ENCODE measurements at places on chromosomes 13 and 19.

GRCh38 chr13:23822252-23822824 lies 66.9 kb downstream of the MIPEP start:
- no peak for DNase-seq

DNA sequence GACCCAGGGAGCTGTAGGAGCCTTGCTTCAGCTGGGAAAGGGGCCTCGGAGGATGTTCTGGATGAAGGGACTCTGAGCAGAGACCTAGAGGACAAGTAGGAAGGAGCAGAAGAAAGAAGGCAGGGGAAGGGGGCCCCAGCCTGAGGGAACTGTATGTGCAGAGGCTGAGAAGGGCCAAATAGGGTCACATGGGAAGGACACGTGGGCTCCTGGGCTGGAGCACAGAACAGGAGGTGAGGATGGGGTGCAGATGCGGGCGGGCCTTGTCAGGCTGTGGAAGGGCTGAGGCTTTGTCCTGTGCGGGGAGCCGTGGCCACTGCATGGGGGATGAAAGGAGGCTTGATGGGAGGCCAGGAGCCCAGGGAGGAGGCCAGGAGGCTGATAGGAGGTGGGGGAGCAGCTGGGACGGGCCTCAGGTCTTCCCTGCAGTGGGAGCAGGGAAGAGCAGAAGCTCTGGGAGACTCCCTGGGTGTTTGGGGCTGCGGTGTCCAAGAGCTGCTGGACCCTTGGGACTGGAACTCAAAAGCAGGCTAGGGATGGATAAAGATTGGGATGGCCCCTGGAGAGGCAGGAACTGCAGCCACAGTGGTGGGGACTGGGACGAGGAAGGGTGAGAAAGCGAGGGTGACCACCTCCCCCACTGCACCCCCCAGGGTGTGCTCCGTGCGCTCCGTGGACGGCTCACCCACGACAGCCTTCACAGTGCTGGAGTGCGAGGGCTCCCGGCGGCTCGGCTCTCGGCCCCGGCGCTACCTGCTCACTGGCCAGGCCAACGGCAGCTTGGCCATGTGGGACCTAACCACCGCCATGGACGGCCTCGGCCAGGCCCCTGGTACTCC lies 11.4 kb upstream of the LTBP4 start:
- DNase-seq: no peak

DNA sequence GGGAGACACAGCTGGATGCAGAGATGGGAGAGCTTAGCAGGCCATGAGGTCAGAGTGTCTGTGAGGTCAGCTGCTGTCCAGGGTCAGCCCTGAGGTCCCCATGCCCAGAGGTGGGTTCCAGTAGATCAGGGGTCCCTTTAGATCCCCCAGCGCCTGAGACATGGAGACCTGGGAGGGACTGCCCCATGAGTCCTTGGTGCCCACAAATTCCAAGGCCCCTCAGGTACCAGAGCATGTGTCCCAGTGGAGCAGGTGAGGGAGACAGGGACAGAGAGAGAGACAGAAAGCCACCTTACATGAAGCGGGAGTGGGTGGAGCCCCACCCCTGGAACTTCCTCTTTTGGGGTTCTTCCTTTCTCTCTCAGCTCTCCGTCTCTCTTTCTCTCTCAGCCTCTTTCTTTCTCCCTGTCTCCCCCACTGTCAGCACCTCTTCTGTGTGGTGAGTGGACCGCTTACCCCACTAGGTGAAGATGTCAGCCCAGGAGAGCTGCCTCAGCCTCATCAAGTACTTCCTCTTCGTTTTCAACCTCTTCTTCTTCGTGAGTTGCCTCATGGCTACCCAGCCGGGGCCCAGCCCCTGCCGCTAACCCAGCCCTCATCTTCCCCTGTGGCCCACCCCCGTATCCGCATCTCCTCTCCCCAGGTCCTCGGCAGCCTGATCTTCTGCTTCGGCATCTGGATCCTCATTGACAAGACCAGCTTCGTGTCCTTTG lies at the start of gene CD37:
Gene CD37 (plus strand): TSS at position 336 of the 713 bp plus-strand sequence. CDS start 135 bp downstream, at position 471.
- no peak for DNase-seq

- DNase-seq: no peak
Observed at GRCh38 chr19:6573350-6573749, 17.6 kb downstream of the CD70 start.

DNA sequence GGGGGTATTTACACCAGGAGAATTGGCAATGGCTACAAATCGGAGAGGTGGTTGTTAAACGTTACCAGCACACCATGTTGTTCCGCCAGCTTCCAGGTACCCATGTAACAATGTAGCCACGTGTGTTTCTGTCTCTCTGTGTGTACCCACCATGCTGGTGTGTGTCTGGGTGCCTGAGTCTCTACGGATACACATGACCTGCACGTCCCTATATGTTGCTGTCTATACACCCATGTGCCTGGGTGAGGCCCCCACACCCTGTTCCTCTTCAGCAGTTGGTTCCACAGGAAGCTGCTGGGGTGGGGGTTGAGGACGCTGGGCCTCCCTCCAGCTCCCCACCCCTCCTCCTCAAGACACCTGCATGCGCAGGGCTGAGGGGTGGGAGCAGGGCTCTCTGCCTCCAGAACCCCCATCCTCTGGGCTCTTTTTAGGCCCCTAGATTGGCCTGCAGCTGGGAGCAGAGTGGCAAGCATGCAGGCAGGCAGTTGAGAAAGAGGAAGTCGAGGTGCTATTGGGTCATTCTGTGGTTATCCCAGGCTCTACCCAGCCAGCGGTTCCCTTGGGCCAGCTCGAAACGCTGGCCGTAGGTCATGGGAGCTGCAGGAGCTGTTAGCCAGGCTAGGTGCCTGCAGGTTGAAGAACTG lies at the start of gene ARHGEF18:
Gene ARHGEF18 (plus strand): TSS at position 351 of the 644 bp plus-strand sequence. CDS start 13,954 bp downstream, outside the sequence.
- no peak for DNase-seq

DNA sequence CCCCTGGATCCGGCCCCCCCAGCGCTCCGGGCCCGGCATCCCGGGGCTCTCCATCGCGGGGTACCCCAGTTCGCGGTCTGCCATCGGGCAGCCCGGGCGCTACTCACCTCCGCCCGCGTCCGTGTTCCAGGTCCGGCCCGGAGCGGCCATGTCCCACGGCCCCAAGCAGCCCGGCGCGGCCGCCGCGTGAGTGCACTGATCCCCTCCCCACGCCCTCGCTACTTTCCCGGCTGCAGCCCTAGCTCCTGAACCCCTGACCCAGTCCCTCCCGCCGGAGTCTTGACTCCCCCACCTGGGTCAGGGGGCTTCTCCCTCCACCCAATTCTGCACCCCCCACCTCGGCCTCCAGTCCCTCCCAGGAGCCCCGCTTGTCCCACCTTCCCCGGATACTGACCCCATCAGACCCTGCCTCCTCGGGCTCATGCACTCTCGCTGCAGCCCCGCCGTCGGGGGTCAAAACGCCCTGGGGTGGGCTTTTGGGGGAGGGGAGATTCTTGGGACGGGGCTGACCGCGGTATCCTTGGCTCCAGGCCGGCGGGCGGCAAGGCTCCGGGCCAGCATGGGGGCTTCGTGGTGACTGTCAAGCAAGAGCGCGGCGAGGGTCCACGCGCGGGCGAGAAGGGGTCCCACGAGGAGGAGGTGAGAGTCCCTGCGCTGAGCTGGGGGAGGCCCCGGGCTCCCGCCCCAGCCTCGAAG lies 566 bp downstream of the HMG20B start:
- DNase-seq: no peak

DNA sequence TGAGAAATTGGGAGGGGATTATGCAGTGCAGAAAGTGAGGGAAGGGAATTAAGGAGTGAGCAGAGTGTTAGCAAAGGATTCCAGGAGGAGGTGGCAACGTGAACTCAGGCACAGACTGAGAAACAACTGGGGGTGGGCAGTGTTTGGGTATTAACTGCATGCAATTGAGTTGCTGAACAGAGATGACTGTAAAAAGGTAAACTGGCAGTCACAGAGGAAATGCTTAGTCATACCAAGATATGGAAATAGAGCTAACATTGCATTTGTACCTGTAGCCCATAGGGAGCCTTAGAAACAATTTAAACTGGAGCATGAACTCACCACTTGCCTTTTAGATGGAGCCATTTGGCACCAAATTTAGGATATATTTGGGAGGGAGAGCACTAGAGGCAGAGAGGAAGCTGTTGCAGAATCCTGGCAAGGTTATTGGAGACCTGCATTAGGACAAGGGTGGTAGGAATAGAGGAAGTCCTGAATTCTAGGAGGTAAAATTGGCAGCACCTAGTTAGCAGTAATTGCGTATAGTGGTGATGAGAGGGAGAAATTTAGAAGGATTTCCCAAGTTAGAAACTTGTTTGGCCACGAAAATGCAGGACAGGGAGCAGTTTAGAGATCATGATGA lies 100.6 kb upstream of the FRY start:
- peak; percentile 30 for DNase-seq

GRCh38 chr19:45234089-45234869 lies 10.9 kb downstream of the EXOC3L2 start:
- no peak for DNase-seq

DNA sequence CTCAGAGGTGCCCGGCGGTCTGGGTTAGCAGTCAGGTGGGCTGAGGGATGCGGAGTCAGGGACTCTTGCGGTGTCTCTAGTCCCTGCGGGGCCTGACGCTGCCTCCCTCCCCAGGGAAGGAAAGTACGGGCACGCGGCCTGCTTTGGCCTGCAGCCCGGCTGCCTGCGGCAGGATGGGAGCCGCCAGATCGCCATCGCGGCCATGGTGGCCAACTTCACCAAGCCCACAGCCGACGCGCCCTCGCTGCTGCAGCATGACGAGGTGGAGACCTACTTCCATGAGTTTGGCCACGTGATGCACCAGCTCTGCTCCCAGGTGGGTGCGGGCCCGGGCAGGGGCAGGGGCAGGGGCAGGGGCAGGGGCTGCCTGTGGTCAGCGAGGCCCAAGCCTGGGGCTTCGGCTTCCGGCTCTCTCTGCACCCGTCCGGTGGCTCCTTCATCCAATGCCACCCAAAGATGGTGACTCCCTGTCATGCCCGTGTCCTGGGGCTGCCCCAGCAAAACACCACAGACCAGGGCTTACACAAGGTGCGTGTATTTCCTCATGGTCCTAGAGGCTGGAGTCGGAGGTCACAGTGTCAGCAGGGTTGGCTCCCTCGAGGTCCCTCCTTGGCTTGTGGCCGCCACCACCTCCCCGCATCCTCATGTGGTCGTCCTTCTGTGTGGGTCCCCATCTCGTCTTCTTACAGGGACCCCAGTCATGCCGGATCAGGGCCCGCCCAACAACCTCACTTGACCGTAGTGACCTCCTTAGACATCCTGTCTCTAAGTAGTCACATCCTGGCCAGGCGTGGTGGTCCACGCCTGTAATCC lies 11.3 kb upstream of the ZNF554 start:
- DNase-seq: no peak

DNA sequence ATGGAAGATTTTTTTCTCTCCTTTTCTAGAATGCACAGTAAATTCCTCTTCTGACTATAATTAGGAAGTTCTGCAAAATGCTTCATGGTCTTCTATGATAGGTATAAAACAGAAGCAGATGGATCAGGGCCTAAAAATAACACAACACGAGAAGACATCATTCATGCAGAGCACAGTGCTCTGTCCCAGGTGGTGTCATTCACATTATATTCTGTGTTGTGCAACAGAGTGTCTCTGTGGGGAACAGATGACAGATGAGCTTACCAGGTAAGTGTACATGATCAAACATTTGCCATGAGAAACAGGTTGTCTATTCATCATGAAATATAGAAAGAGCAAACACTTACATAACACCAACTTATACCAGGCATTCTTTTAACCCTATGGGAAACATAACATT lies 288.3 kb downstream of the KCTD12 start:
- DNase-seq: no peak

DNA sequence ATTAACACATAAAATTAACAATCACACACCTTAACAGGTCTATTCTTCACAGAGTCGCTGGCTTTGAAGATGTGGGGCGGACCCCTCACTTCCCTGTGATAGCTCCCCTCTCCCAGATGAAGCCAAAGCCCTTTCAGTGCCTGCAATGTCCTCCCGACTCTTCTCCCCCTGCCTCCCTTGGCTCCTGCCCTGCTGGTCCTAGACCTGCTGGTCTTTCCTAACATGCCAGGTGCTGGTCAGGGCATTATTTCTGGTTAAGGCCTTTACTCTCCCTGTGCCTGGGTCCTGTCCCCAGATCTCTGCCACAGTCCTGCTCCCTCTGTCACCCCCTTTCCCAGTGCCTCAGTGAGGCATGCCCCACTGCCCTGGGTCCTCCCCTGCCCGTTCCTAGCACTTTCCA lies 12.2 kb downstream of the ERICH6B start:
- DNase-seq: no peak

- no peak for DNase-seq
Observed at GRCh38 chr13:22569811-22570210, 611.0 kb upstream of the SGCG start.

DNA sequence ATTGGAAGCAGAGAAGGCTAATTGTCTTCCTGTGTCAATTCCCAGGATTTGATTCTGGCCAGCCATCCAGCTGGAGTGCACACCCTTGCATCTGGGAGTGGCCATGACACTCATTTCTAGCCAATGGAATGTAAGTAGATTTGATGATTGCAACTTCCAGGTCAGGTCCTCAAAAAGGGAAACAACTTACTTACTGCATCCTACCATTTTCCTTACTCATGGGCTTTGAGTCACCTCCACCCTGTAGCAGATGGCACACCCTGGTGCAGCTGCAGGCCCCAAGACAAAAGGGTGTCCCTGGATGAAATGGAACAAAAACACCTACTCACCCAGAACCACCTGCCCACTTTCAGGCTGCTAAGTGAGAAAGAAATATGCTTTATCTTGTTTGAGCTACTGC lies 27.3 kb upstream of the MPHOSPH8 start:
- peak; percentile 62 for DNase-seq

GRCh38 chr13:114079601-114080536 lies 52.6 kb downstream of the RASA3 start:
- DNase-seq: no peak

DNA sequence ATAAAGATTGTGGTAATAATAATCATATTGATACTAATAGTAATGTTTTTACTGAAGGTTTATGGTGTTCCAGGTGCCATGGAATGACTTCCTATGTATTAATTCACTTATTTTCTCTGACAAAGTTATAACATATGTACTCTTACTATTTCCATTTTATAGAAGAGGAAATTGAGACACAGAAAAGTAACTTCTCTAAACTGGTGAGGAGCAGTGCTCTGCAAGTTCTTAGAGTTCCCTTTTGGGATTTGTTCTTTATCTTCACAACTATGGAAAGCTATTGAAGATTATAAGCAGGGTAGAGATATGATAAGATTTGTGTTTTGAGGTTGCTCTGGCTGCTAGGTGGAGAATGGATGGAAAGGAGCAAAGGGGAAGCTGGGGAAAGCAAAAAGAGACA lies 83.9 kb upstream of the OLFM4 start:
- DNase-seq: no peak

- DNase-seq: no peak
Observed at GRCh38 chr13:80501556-80501955, 160.6 kb upstream of the SPRY2 start.

DNA sequence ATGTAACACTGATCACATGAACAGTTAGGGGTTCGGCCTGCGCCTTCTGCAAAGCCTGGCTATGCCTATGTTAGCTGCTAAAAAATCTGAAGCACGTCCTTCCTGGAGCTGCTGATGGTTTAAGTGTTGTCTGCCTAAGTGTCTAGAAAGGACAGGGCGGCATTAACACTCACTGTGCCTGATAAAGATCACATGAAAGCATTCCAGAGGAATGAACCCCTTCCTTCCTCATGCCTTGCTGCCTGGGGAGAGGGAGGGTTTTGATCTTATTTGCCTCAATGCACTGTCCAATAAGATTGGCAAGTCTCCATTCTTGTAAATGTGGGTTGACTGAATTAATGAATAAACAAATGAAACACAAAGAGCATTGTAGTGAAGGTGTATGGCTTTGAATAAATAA lies 5.2 kb downstream of the DOCK9 start:
- peak; percentile 90 for DNase-seq

Measured in kidney tubule cell (primary cell).